ENCODE measurements at places on chromosomes 6 and 20. TPM values are rescaled to one million over a fixed set of nuclear protein-coding genes. Genes with fewer than 3 reads are reported as not detected.

ZSCAN16 gene
- 3.1 TPM for total RNA-seq

PDYN gene
- not detected for total RNA-seq

OTOR gene
- total RNA-seq = not detected

CD109 gene
- total RNA-seq = 5.8 TPM

SSTR4 gene
- total RNA-seq = not detected

NFKBIL1 gene
- total RNA-seq = 19.7 TPM

MAFB gene
- total RNA-seq = under 0.01 TPM

TMEM170B gene
- 1.7 TPM for total RNA-seq

NKX2-2 gene
- total RNA-seq = not detected

TRIM31 gene
- not detected for total RNA-seq

FGD2 gene
- not detected for total RNA-seq

OPN5 gene
- total RNA-seq = not detected

BEND3 gene
- 2.5 TPM for total RNA-seq
